A549 treated with Mapracorat at 1 μM for 4 hours (cell line): ENCODE measurements at places on chromosomes 16 and 17. TPM values are rescaled to one million over a fixed set of nuclear protein-coding genes. Genes with fewer than 3 reads are reported as not detected.

SHISA9 gene
- 0.02 to 0.12 TPM (median 0.05 TPM) in 5 replicates for total RNA-seq

CCP110 gene
- total RNA-seq = 7.0 to 9.7 TPM (median 7.9 TPM) in 5 replicates

KRT36 gene
- not detected in 5 replicates for total RNA-seq

CCL4L2 gene
- not detected in 5 replicates for total RNA-seq

OTOP3 gene
- not detected in 5 replicates for total RNA-seq

MLKL gene
- total RNA-seq = 31.9 to 37.6 TPM (median 36.7 TPM) in 5 replicates

ZG16 gene
- total RNA-seq = not detected in 5 replicates

WNK4 gene
- total RNA-seq = 1.1 to 1.8 TPM (median 1.3 TPM) in 5 replicates

NLE1 gene
- total RNA-seq = 28.1 to 37.8 TPM (median 35.5 TPM) in 5 replicates

FAM222B gene
- 35.0 to 42.5 TPM (median 38.8 TPM) in 5 replicates for total RNA-seq

PDIA2 gene
- 0.11 to 0.65 TPM (median 0.42 TPM) in 5 replicates for total RNA-seq

TMEM98 gene
- 42.5 to 53.4 TPM (median 46.5 TPM) in 5 replicates for total RNA-seq

HOXB7 gene
- 30.6 to 34.4 TPM (median 32.6 TPM) in 5 replicates for total RNA-seq

GFER gene
- 25.8 to 46.2 TPM (median 44.5 TPM) in 5 replicates for total RNA-seq

CDH16 gene
- 3.7 to 4.9 TPM (median 4.4 TPM) in 5 replicates for total RNA-seq

CDRT4 gene
- 0.32 to 1.4 TPM (median 0.86 TPM) in 4 of 5 replicates, not detected in the other for total RNA-seq

CA7 gene
- 0.08 TPM in 1 of 5 replicates, not detected in the others for total RNA-seq

KRT28 gene
- not detected in 5 replicates for total RNA-seq

PCYT2 gene
- total RNA-seq = 13.8 to 19.1 TPM (median 17.3 TPM) in 5 replicates

C16orf46 gene
- total RNA-seq = 0.45 to 0.95 TPM (median 0.66 TPM) in 5 replicates

MT1H gene
- not detected in 5 replicates for total RNA-seq

LGALS9B gene
- total RNA-seq = 0.10 TPM in 1 of 5 replicates, not detected in the others

CD300LB gene
- 0.07 to 0.11 TPM in 2 of 5 replicates, not detected in the others for total RNA-seq

CACNG5 gene
- total RNA-seq = 0.13 TPM in 1 of 5 replicates, not detected in the others

CFAP119 gene
- total RNA-seq = 5.5 to 9.4 TPM (median 8.9 TPM) in 5 replicates

KRT222 gene
- 0.34 to 0.63 TPM (median 0.37 TPM) in 5 replicates for total RNA-seq

GPRC5B gene
- 28.8 to 39.0 TPM (median 38.4 TPM) in 5 replicates for total RNA-seq

SCARF1 gene
- 0.20 to 0.38 TPM (median 0.27 TPM) in 5 replicates for total RNA-seq

GALR2 gene
- 0.54 to 2.1 TPM (median 1.8 TPM) in 5 replicates for total RNA-seq

TLCD3A gene
- total RNA-seq = 56.2 to 61.9 TPM (median 60.6 TPM) in 5 replicates

CEP131 gene
- 6.0 to 9.8 TPM (median 8.0 TPM) in 5 replicates for total RNA-seq

TBC1D3B gene
- total RNA-seq = 2.1 to 3.7 TPM (median 2.6 TPM) in 5 replicates

YBX2 gene
- 0.35 to 0.65 TPM (median 0.56 TPM) in 5 replicates for total RNA-seq

TNS4 gene
- 196 to 254 TPM (median 237 TPM) in 5 replicates for total RNA-seq

SOX9 gene
- total RNA-seq = 7.3 to 9.7 TPM (median 8.1 TPM) in 5 replicates

HOXB6 gene
- total RNA-seq = 2.9 to 5.9 TPM (median 5.1 TPM) in 5 replicates

EZH1 gene
- total RNA-seq = 9.6 to 11.7 TPM (median 10.4 TPM) in 5 replicates

TMEM88 gene
- 0.33 to 1.1 TPM (median 0.63 TPM) in 5 replicates for total RNA-seq

KRT40 gene
- not detected in 5 replicates for total RNA-seq

CMTM2 gene
- 0.15 TPM in 1 of 5 replicates, not detected in the others for total RNA-seq

PYY gene
- total RNA-seq = not detected in 5 replicates

RNF222 gene
- total RNA-seq = not detected in 5 replicates

KCNJ12 gene
- total RNA-seq = 0.93 to 1.7 TPM (median 1.5 TPM) in 5 replicates

TPSD1 gene
- total RNA-seq = 0.11 TPM in 1 of 5 replicates, not detected in the others

ABCA10 gene
- 0.07 to 0.19 TPM (median 0.08 TPM) in 5 replicates for total RNA-seq
